Thymus (tissue), 14 donors: ENCODE measurements at places on chromosomes 6 and 20. TPM values are rescaled to one million over a fixed set of nuclear protein-coding genes. Genes with fewer than 3 reads are reported as not detected.

DNA sequence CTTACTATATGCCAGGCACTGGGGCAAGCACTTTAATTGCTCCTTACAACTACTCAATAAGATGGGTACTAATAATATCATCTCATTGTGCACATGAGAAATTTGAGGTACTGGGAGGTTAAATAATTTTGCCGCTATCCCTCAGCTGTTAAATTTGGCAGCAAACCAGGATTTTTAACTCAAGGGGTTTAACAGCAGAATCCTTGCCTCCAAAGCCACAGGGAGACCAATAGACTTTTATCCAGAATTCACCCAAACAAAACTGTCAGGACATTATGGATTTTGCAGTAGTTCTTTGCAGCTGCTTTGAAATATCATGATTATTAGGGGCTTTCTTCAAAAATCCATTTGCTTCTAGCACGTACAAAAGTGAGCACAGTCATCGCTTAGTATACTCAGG, 136.2 kb downstream of the RPS12 start:
- no peak for DNase-seq

GRCh38 chr20:58267389-58268215, 39.1 kb upstream of the ANKRD60 start:
- DNase-seq: no peak

DNA sequence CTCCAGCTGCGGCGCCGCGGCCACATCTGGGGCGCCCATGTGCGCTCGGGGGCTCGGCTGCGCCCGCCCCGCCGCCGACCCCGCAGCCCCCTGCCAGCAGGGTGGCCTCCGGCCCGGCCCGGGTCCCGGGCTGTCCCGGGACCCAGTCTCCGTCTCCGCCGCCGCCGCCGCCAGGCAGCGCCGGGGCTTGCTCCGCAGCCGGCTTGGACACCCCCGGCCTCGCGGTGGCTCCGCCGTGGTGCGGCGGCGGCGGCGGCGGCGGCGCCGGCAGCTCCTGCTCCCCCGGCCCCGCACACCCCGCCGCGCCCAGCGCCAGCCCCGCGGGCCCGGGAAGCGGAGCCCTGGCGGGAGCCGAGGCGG, 219 bp downstream of the ISM1 start:
- DNase-seq: no peak

The SPAG4 gene
- total RNA-seq: 0.85 TPM

The E2F1 gene
- 13.3 TPM for total RNA-seq

The MYBL2 gene
- 28.8 TPM for total RNA-seq

GRCh38 chr6:26345832-26346231, 19.2 kb upstream of the BTN3A2 start:
- DNase-seq: no peak

DNA sequence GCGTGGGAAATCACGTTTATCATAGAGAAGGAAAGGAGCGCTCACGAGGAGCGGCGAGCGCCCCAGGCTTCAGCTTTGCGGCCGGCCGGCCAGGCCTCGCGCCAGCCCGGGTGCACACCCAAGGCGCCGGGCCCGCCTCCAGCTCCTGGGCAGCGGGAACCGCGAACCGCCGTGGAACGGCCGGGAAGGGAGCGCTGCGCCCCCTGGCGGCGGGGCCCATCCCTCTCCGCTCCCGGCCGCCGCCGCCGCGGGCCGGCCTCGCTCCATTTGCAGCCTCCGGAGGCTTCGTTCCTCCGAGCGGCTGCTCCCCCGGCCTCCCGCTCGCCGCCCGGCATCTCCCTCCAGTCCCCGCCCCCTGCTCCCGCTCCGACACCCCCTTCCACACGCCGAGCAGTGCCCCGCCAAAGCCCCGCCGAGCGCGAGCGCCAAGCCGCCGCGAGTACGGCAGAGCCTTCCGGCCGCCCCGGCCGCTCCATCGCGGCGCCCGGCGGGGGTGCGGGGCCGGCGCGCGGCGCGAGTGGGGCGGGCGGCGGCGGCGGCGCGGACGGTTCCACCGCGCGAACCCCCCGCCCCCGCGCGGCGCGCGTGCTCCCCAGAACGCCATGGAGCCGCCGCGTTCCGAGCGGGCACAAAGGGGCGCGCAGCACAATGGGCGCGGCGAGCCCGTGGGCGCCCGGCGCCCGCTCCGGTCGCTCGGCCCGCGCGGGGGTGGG, 946 bp downstream of the BEND3 start:
- peak; percentile 61 for DNase-seq

The L3MBTL1 gene
- total RNA-seq: 3.7 TPM

GRCh38 chr6:50922579-50923525, 104.2 kb downstream of the TFAP2B start:
- DNase-seq: no peak

The IL20RA gene
- 2.6 TPM for total RNA-seq

DNA sequence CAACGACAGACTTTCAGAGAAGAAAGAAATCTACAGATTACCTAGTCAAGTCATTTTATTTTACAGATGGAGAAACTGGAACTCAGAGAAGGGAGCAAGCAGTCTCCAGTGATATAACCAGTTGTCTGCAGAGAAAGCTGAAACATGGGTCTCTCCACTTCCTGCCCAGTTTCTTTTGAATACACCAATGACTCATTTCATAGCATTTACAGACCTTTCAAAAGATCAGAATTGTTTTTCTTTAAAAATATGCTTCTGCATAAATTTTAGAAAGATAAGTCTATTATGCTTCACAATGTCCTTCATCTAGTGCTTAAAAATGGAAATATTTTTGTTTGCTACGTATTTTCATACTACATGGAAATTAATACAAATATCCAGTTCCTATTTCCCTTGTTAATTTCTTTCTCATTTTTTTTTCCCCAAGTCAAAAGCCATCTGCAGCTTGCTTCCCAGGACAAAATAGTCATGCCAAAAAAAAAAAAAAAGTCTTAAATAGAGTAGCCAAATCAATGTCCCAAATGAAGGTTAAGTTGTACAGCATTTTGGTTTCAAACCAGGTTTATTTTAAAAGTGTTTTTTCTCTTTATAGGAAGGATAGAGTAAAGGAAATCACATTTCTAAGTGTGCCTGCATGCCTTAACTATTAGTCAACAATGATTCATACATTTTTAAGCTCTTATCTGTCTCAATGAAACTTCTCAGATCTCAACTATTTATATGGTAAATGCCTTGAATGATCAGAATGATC, 36.9 kb downstream of the ARHGAP18 start:
- DNase-seq: no peak
